ENCODE measurements at places on chromosomes 6 and 20.
A peak's percentile ranks its signal among the peaks of the same experiment; 100 is the strongest.

DNA sequence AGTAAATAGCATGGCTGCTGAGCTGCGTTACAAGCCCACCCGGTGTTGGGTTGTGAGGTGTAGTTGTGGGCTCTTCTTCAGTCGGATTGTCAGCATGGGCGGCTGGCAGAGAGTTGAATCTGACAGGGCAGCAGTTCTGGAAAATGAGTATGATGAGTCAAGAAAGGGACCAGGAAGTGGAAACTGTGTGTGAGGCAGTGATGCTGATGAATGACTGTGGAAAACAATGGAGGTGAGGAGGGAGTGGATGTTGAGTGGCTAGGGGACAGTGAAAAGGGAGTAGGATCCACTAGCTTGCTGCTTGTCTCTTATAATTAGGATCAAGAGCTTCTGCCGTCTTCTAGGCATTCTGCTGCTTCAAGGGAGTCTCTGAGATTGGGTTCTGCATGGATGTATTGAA lies 154.3 kb downstream of the ESR1 start:
- DNase-seq, result no peak

- no peak for DNase-seq
Measured at GRCh38 chr6:105978974-105979373, 107.2 kb upstream of the PRDM1 start.

- DNase-seq, result no peak
Measured at GRCh38 chr6:76708641-76709331, 636.3 kb upstream of the IMPG1 start.

DNA sequence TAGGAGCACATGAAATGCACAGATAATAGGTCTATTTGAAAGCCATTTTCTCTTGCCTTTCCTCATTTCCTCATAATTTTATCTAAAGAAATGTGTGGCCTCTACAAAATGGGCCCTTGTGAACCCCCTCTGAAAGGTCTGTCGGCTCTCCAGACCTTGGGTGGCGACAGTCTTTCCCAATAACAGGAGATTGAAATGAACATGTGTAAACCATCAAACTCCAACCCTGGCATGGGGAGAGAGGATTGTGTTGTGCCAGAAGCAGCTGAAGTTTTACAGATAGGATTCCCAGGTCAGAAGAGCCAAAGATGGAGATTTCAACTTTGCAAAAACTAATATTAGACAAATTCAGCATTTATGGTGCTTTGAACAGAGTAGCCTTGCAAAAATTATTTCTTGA lies 277.1 kb upstream of the ECI2 start:
- DNase-seq, result no peak

DNA sequence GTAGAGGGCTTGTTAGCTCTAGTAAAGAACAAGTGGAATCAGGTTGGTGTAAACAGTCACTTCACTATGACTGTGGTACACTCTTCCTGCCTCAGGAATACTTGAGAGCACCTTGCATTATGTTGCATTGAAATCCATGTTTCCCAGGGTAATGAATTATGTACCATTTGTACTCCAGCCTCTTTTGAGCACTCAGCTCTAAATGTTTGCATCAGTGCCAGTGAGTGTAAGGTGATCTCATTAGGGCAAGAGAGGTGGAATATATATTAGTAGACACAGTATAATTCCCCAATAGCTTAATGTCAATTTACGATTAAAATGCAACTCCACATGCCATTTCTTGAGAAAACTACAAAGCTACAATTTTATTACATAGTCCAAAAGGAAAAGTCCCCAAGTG lies 319.6 kb upstream of the POU3F2 start:
- peak; percentile 59 for DNase-seq

GRCh38 chr20:53816872-53817398 lies 223.3 kb upstream of the ZNF217 start:
- no peak for DNase-seq

GRCh38 chr6:32989368-32989767 lies 20.0 kb downstream of the HLA-DOA start:
- no peak for DNase-seq

DNA sequence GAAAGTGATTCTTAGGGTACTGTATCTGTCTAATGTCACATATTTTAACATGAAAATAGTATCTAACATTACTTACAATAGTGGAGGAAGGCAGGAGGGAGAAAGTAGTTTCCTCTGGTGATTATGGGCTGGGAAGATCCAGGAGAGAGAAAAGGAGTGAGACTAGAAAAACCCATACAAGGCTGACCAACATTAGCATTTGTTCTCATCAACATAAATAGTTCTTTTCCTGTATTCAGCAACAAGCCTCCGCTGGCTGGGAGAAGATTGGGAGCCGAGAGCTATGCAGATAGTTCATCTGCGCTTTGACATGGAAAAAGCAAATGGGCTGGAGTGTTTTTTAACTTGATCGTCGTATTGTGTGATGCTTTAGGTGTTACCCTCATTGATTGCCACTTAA lies 239.4 kb downstream of the PHACTR1 start:
- DNase-seq, result no peak

- DNase-seq, result no peak
Measured at GRCh38 chr6:4788953-4789584, 12.9 kb downstream of the CDYL start.

DNA sequence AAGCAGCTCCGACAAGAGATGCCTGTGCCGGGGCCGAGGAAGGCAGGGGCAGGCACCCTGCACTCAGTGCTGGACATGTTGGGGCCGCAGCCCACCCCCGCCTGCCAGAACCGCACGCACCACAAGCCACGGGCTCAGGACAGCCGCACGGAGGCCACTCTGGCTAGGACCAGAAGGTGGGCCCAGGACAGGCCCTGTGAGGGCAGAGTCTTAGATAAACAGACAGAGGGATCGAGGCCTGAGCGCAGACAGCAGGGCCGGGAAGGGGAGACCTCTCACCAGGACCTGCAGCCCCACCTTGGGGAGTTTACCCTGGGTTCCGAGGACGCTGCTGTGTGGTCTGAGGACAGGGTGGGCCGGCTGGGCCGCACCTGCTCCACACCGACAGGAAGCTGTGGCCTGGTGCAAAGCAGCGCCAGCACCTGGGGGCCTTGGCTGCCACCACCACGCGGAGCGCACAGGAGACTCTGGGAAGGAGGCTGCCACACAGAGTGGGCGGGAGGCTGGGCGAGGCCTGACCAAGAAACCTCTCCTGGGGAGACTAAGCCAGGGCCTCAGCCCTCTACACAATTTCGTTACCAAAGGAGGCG lies 32.0 kb downstream of the KCNQ2 start:
- DNase-seq, result no peak

DNA sequence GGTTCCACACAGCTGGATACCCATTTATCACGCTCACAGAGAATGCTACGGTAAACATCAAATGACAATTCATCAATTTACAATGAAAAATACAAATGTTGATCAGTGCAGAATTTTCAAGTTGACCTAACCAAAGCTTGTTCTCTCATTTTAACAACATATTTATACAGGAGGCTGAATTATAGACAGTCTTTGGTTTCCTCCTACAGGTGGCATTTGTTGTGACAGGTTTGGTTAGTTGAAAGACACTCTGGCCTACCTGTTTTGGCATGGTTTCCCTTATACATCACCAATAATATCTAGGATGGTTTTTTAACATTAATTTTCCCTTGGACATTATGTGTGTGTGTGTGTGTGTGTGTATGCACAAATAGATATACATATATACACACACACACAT lies 642.5 kb upstream of the MMS22L start:
- DNase-seq, result no peak

DNA sequence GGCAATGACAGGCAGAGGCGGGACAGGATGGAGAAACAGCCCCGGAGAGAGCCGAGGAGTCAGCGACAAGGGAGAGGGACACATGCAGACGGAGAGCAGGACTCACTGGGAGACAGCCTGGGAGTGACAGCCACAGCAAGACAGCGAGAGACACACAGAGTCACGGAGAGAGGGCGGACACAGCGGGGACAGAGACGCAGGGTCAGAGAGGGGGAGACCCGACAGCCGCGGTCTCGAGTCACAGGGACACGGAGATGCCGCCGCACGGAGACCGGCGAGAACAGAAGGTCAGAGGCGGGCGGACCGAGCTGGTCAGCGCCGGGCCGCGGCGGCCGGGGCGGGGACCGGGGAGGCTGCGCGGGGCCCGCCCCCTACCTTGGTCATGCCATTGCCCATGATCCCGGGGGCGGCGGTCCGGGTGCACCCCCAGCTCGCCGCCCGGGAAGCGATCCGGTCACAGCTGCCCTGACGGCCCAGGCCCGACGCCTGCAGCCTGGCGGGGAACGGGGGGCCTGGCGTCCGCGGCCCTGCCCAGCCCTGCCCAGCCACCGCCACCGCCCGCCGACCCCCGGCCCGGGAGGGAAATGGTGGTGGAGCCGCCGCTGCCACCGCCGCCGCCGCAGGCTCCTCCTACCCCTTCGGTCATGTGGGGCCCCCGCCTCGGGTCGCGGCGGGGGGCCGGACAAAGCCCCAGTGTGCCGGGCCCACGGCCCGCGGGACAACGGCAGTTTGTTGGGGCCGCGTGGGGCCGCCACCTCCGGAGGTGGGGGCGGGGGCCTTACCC lies at the start of the genes DUSP15 and TTLL9:
Gene DUSP15, minus strand, starts transcription at position 586 of the 784 bp plus-strand sequence. Its CDS starts 190 bp downstream, at position 396.
Gene TTLL9, plus strand, starts transcription at position 693 of the 784 bp plus-strand sequence. CDS start 493 bp downstream, outside the sequence.
- DNase-seq, result no peak

GRCh38 chr6:25641377-25641776 lies 10.6 kb upstream of the SCGN start:
- DNase-seq, result no peak

Data from NCI-H2107 (cell line).